Stimulated activated CD8-positive, alpha-beta memory T cell treated with anti-CD3 and anti-CD28 coated beads, Interleukin-4, amount 100 ng/mL, for 48 hours (primary cell): ENCODE measurements at places on chromosomes 7 and 10.

DNA sequence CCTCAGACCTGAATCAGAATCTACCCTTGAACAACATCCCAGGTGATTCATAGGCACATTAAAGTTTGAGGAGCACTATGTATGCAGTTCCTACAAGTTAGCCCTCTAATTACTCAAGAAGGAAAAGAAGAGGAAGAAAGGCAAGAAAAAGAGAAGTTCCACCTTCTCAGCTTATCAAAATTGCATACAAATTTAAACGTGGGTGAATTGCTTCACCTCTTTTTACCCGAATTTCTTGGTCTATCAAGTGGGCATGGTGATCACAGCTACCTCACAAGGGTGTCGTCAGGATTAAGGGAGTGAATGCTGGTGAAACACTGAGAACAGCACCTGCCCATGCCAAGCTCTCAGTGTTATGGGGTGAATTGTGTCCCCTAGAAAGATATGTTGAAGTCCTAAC is 43.8 kb upstream of the PAPSS2 start:
- no peak for DNase-seq

- DNase-seq, result no peak
These were observed 1.7 kb upstream of the NSUN6 start for GRCh38 chr10:18653112-18653511.

- no peak for DNase-seq
These were observed 248.3 kb downstream of the PHF14 start for GRCh38 chr7:11221984-11222383.

DNA sequence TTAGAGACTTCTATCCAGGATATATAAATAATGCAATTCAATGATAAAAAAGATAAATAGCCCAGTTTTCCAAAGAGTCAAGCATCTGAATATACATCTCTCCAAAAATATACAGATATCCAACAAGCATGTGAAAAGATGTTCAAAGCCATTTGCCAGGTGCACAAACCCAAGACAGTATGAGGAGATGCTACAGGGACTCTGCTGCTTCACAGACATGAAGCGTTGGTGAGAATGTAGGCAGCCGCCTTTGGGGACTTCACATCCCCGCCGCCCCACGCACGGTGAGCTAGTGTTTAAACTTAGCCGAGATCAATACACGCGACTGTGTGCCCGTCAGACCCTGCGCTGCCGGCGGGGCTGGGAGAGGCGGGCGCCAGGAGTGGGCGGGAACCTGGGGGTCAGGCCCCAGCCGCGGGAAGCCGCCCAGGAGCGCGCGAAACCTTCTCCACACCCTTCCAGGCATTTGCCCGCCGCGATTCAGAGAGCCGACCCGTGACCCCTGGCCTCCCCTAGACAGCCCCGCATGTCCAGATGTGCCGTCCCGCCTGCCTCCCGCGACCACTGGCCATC is 927 bp upstream of the ALOX5 start:
- DNase-seq, result peak; percentile 36
